Stimulated activated CD4-positive, alpha-beta T cell treated with anti-CD3 and anti-CD28 coated beads, Interleukin-1b, Interleukin-23, amount 100 ng/mL, for 4 hours (primary cell): ENCODE measurements at places on chromosomes 11 and 22.

DNA sequence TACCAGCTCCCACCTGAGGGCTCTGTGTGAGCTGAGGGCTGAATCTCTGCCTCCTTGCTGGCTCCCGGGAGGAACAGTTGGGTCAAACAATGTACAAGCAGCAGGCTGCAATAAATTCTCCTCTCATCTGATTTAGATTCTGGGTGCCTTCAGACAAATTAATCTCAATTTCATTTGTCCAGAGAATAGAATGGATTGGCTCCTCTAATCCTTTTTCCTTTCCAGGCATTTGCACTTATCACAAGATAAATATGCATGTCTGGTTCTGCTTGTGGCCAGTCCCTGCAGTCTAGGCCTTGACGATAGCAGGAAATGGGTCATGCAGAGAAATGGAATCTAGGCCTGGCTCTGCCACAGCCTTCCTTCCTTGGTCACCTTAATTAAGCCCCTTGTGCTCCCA is 28.7 kb downstream of the UPB1 start:
- DNase-seq: no peak

- no peak for DNase-seq
These were observed 225.3 kb upstream of the B3GAT1 start for GRCh38 chr11:134637091-134638015.

DNA sequence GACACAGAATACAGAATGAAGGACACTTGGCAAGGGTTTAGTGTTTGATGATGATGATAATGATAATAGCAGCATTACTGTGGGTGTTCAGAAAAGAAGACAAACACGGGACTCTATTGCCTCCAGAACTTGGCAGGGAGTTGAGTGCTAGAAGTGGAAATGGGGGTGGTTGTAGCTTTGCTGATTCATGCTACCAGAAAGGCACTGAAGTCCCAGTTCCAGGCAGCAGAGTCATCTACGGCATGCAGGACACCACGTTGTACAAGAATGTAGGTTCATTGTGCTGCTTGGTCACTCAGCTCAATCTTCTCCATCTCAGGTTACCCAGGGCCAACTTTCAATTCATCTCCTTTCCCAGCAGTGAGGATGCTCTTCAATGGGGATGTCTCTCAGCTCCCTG is 115.7 kb downstream of the NTM start:
- DNase-seq: no peak

DNA sequence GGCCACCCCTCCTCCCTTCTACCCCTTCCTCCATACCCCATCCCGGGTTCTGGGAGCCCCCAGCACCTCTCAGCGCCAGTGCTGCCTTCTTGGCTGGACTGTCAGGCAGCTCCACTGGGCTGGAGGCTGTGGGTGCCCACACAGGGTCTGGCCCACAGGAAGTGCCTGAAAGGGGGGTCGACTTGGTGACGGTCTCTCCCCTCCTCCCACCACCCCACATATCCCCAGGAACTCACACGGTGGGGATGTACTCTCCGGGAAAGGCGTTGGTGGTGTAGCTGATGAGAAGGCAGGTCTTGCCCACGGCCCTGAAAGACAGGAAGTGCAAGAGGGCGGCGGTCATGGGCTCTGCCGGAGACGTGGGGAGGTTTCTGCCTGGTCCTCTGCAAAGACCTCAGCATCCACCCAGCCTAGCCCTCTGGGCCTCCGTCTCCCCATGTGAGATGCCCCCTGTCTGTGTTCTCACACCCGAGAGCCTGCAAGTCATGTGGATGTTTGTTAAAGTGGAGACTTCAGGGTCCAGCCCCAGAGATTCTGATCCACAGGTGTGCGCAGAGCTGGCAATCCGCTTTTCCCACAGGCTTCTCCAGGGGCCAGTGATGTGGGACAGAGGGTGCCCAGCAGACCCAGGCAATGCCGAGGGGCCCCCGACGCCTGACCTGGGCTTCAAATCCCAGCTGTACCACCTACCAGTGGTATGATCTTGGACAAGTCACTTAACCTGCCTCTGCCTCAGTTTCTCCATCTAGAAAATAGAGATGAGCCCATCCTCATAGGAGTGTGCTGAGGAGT is 2.5 kb downstream of the RAC2 start:
- no peak for DNase-seq

- DNase-seq: no peak
These were observed 304.2 kb downstream of the BRD1 start for GRCh38 chr22:49523374-49524008.

DNA sequence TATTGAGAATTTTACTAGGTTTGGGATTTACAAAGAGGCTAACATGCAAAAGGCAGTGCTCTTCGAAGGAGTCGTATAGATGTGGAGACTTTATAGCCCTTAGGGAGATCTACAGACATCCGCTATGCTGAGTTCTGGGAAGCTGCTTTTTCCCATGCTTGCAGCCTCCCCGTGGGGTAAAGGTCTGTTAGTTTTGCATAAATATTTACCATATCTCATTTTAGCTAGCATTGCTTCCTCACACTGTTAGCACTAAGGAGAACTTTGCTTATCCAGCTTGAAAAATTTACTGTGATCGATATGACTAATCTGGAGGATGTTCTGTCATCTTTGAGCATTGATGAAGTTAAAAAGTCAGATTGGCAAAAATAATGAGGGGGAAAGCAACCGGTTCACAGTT is 18.6 kb downstream of the ARHGEF12 start:
- DNase-seq: no peak
